Urinary bladder (tissue), 4 donors: ENCODE measurements at places on chromosomes 7 and 10. TPM values are rescaled to one million over a fixed set of nuclear protein-coding genes. Genes with fewer than 3 reads are reported as not detected.

SLC16A12 gene
- polyA plus RNA-seq: 1.1 TPM

GRCh38 chr10:26969145-26969926, 108.6 kb upstream of the ABI1 start:
- no peak for DNase-seq

OR6V1 gene
- not detected for polyA plus RNA-seq

- no peak for DNase-seq
Observed at GRCh38 chr10:120949609-120950031, 98.5 kb downstream of the WDR11 start.

SRRM3 gene
- 3.0 TPM for polyA plus RNA-seq

IKZF1 gene
- 3.5 TPM for polyA plus RNA-seq

DNA sequence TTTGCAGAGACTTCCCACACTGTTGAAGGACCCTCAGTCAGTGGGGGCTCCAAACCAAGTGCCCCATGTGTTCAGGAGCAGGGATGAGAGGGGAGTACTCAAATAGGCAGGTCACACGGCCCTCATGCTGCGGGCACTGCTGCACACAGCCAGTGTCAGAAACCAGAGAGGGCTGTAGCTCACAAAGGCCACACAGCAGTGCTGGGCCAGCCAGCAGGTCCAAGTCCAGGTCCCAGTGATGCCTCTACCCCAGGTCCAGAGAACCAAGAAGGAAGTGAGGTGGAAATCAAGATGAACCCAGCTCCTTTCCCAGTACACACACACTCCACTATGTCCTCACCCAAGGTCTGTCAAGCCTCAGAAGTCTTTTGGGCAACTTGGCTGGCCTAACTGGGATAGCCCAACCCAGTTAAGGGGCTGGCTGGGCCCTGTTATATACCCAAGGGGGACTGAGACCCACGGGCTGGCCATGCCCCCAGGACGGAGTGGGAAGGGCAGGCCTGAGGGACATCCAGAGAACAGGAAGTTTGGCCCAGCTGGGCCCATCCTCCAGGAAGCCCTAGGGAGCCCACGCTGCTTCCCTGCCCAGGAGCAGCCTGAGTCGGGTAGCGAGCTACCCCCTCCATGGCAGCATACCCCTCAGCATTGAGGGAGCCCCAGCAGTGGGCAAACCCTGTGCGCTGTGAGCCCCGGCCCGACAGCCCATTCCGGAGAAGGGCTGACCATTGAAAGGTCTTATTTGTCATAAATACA, 24.3 kb downstream of the GRID1 start:
- no peak for DNase-seq

- DNase-seq: no peak
Observed at GRCh38 chr7:45252857-45253256, 95.3 kb downstream of the RAMP3 start.

PTTG1IP2 gene
- polyA plus RNA-seq: not detected

DNA sequence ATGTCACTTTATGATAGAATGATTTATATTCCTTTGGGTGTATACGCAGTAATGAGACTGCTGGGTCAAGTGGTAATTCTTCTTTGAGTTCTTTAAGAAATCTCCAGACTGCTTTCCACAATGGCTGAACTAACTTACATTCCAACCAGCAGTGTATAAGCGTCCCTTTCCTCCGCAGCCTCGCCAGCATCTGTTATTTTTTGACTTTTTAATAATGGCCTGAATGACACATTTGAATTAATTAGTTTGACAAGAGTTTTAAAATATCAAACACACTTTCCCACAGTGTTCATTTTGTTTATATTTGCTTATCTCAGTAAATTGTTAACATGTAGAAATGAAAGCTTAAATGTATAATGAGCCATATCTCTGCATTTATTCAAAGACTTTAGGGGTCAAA, 116.8 kb downstream of the TES start:
- no peak for DNase-seq
